Fibroblast of skin of right biceps (primary cell): ENCODE measurements at places on chromosomes 11 and 22.

- no peak for DNase-seq
Observed at GRCh38 chr11:119019996-119020395, 1.4 kb downstream of the TRAPPC4 start.

- DNase-seq: no peak
Observed at GRCh38 chr11:3099178-3099577, 42.0 kb upstream of the CARS1 start.

DNA sequence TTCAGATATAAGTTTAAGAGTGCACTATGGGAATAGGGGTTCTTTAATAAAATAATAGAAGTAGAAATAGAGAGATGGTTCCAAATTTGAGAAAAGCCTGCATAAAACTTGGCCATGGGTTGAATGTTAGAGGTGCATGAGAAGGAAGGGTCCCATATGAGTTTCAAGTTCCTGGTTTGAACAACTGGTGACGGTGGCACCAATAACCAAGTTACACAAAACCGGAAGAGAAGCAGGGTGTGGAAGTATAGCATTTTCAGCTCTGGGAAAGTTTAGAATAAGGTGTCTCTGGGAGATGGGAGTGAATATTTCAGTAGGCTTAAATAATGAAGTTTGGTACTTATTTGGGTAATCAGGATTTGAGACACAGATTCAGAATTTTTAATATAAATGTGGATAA lies 2.4 kb downstream of the CASP1 start:
- no peak for DNase-seq

GRCh38 chr11:100574894-100575769 lies 112.0 kb upstream of the ARHGAP42 start:
- peak; percentile 36 for DNase-seq

DNA sequence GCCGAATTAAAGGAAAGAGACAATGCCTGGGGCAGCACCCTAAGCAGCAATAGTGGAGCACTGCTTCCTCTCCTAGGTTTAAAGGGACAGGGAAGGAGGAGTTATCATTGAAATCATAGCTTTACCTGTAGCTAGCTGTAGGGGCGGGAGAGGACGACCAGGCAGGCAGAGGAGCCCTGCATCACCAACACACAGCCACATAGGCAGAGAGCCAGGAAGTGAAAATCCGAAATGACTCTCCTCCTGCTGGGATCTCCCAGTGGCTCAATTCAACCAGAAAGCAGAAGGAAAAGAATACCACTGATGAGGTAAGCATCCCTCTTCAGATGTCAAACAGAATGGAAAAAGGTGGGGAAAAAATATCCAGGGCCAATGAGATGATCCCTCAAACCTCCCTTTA lies 20.4 kb downstream of the MRGPRX4 start:
- DNase-seq: no peak

GRCh38 chr11:107562647-107563208 lies 2.8 kb downstream of the ALKBH8 start:
- peak; percentile 94 for DNase-seq

GRCh38 chr22:36765943-36766450 lies 9.9 kb downstream of the IFT27 start:
- DNase-seq: peak; percentile 31

DNA sequence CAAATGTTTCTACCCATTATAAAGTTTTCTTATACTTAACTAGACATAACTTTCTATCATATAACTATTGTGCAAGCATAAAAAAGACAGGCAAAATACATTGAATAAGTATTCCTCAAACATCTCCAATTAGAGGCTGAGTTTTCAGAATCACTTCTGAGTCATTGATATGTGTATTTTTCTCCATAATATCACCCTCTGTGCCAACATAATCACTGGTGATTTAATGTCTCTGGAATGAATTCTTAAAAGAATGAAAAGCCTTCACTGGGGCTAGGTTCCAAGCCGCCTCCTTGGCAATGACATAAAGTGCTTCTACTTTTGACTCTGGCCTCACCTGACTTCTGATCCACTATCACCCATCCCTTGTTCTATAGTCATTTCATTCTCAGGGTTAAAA lies 197.0 kb upstream of the E2F8 start:
- peak; percentile 89 for DNase-seq
